Kidney epithelial cell (primary cell): ENCODE measurements at places on chromosomes 12 and 14. TPM values are rescaled to one million over a fixed set of nuclear protein-coding genes. Genes with fewer than 3 reads are reported as not detected.

The BCL2L2 gene
- 16.2 and 21.3 TPM in 2 replicates for total RNA-seq

- DNase-seq = no peak
Observed at GRCh38 chr12:53096759-53097158, 708 bp upstream of the IGFBP6 start.

The ZNF385A gene
- 5.6 and 11.6 TPM in 2 replicates for total RNA-seq

GRCh38 chr12:107014055-107014454, 27.1 kb upstream of the MTERF2 start:
- DNase-seq = no peak

GRCh38 chr14:23103581-23103980, 1.2 kb downstream of the CIROP start:
- DNase-seq = no peak

GRCh38 chr12:111033281-111034082, 113.1 kb upstream of the MYL2 start:
- no peak for DNase-seq
